ENCODE measurements at places on chromosomes 7 and 10. TPM values are rescaled to one million over a fixed set of nuclear protein-coding genes. Genes with fewer than 3 reads are reported as not detected.

DNA sequence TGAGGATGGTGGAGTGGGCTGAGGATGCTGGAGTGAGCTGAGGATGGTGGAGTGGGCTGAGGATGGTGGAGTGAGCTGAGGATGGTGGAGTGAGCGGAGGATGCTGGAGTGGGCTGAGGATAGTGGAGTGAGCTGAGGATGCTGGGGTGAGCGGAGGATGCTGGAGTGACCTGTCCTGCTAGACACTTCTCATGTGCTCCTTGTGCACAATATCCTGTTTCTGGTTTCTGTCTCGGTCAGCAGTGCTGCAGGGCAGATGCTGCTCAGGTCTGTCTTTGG lies 29.2 kb downstream of the ANXA8 start:
- DNase-seq = no peak
- H3K4me3 ChIP-seq = no peak overlapping the region
- no peak overlapping the region for H3K27ac ChIP-seq

DNA sequence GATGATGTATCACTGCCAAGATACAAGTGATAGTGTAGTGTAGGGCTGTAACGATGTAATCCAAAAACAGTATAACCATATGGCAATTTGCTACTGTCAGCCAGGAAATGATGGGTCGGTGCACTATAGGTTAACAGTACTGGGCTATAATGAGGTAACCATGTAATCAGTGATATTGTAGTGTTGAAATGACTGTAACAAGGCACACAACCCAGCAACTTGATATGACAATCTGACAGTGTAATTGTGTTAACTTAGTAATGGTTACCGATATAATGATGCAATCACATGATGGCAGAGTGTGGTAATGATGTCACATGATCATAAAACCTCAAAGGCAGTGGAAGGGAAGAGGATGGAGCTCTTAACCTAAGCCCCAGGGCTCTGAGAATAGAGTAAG lies 73.8 kb upstream of the SLF2 start:
- H3K27me3 ChIP-seq = peaks cover 93% of the 10 kb centered on the region
- H3K36me3 ChIP-seq = no peaks in the 10 kb centered on the region
- no peak overlapping the region for H3K4me3 ChIP-seq
- H3K4me1 ChIP-seq = no peaks in the 10 kb centered on the region
- H3K27ac ChIP-seq = no peak overlapping the region
- DNase-seq = no peak

DNA sequence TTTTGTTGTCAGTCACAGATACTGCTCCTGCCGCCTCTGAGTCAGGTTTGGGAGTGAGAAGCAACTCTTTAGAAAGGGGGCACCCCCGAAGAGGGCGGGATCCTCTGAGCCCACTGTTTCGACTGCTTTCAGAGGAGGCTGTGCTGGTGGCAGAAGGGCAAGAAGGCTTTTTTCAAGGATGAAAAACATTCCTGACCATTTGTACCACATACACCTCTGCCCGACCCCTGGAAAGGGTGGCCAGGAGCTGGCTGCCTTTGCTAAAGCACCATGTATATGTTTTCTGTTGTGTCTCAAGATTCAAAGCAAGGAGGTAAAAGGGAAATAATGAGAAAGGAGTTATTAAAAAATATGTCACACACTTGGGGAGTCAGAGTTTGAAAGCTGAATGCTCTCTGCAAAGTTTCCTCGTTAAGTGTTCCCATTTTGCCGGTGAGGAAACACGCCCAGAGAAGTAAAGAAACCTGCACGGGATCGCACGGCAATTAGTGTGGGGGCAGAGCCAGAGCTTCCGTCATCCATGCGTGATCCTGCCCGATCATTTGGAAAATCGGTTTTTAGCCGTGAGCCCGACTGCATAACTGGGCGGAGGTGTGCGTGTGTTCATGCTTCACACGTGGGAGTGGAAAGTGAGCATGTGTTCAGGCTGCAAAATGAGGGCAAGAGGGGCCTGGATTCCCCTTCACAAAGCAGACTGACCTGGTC lies 163.2 kb downstream of the ADAM12 start:
- no peak overlapping the region for H3K4me3 ChIP-seq
- H3K27me3 ChIP-seq = no peaks in the 10 kb centered on the region
- H3K27ac ChIP-seq = no peak overlapping the region
- no peaks in the 10 kb centered on the region for H3K4me1 ChIP-seq
- H3K36me3 ChIP-seq = no peaks in the 10 kb centered on the region

DNA sequence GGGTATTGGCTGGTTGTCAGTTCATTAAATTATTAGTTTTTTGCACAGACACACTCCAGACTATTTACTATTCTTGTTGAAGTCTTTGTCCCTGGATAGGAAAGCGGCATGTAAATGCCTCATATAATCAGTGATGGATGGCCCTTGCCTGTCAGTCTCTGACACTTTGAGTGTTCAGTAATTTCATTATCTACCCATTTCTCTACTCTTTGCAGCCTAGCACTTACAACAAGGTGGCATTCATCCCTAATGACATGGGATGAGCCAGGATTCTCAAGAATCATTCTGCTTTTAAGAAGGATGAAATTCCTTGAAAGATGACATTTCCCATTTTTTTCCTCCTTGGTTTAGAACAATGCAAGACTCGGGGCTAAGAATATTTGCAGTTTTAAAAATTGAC lies 155.7 kb downstream of the SORCS3 start:
- no peak overlapping the region for H3K27ac ChIP-seq
- no peaks in the 10 kb centered on the region for H3K27me3 ChIP-seq
- H3K4me1 ChIP-seq = no peaks in the 10 kb centered on the region
- H3K4me3 ChIP-seq = no peak overlapping the region

GRCh38 chr10:86635402-86635801 lies 18.9 kb upstream of the OPN4 start:
- DNase-seq = no peak
- H3K4me3 ChIP-seq = no peak overlapping the region
- H3K4me1 ChIP-seq = peaks cover 25% of the 10 kb centered on the region
- H3K27ac ChIP-seq = no peak overlapping the region

The STOX1 gene
- 6.0 TPM for total RNA-seq

The PTN gene
- total RNA-seq = 183 TPM

The HEPACAM2 gene
- total RNA-seq = not detected

The TAS2R3 gene
- not detected for total RNA-seq

The CFAP58 gene
- total RNA-seq = 1.9 TPM

The NSUN6 gene
- total RNA-seq = 7.3 TPM

The TSC22D4 gene
- total RNA-seq = 133 TPM
